ENCODE measurements at places on chromosomes 3 and 15.

- DNase-seq: no peak
Observed at GRCh38 chr3:148737104-148737530, 39.4 kb downstream of the AGTR1 start.

DNA sequence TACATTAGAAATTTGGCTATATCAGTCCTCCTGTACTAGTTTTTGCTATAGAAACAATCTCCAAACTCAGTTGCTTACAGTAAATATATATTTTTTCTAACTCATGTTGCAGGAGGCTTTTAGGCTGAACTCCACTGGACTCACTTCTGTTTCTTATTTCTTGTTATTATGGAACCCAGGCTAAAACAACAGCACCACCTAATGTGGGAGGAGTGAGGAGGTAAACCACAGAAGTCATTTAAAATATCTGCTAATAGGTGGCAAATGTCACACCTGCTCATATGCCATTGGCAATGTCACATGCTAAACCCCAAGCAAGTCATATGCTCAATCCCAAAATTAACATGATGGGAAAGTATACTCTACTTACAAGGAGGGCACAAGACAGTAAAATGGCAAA lies 462.2 kb downstream of the PLOD2 start:
- no peak for DNase-seq

- peak; percentile 61 for DNase-seq
Observed at GRCh38 chr3:32143849-32144757, 37.7 kb downstream of the GPD1L start.

- no peak for DNase-seq
Observed at GRCh38 chr3:196012481-196012880, 69.4 kb downstream of the TFRC start.

- no peak for DNase-seq
Observed at GRCh38 chr15:22974745-22975144, 5.4 kb downstream of the CYFIP1 start.

DNA sequence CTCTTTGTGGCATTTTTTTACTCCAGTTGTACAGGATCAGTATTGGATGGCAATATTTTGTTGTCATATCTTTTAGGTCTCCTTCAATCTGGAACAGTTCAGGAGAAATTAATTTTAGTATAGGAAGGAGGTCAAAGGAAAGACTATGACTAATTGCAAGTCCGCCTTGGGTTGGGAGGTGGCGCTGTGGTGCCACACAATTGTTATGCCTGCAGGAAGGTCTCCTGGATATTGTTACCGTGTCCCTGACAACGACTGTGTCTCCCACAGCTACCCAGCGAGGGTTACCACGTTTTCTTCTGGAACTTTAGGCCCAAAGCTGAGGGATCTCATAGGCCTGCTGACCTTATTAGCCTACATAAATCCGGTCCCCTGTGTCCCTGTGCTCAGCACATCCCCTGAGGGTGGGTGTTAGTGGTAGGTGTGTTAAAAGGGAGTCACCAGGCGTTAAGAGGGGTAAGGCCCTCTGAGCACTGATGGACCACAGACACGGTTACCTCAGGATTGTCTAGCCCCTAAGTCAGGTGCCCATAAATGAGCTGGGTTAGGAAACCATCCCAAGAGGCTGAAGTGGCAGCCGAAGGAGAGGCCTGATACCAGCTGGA lies 31.5 kb downstream of the KCNAB1 start:
- DNase-seq: peak; percentile 41

DNA sequence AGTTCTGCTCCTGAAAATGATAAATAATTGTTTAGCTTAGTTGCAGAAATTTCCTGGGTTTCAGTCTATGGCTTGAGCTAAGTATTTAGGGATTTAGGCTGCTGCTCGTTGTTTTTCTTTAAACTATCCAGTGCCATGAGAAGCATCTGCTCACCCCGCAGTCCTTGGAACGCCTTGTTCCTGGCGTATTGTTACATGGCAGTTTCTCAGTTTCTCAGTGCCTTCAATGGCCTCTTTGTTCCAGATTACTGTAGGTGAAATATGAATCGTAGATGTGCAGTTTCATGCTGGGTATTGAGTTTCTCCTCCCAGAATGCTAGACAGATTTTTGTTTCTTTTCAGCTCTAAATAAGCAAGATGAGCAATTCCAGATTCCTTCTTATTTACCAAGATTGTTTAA lies 269.5 kb upstream of the GBE1 start:
- DNase-seq: no peak

- DNase-seq: no peak
Observed at GRCh38 chr3:14471016-14471415, 68.6 kb downstream of the SLC6A6 start.

DNA sequence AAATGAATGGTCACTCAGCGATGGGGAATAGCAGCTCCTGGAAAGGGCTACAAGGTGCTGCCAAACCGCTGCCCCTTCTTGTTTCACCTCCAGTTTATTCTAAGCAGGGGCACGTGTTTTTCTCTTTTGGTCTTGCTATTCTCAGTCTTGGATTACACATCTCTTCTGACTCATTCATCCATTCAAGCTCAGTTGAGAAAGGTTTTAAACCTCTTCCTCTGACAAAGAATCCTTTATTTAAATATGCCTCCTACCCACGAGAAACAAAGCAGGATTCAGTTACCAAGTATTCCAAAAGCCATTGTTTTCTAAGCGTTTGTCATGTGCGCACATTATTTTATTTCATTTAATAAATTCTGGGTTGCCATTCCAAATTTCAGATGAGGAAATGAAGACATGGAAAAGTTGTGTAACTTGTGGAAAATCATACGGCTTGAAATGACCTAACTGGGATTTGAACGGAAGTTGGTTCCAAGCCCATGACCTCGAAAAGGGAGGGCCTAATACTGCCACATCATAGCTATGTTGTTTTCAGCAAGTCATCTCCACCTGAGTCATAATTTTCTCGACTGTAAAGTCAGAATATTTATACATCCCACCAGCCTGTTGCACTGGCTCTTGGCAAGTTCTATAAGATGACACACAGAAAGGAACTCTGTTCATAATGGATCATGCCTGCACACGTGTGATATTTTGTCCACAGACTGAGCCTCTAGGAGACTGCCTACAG lies 292.0 kb upstream of the SLCO3A1 start:
- DNase-seq: no peak

GRCh38 chr3:67196677-67197076 lies 198.6 kb downstream of the KBTBD8 start:
- no peak for DNase-seq

GRCh38 chr3:45171283-45171682 lies 25.1 kb upstream of the CDCP1 start:
- no peak for DNase-seq

- DNase-seq: no peak
Observed at GRCh38 chr3:65857327-65857726, 181.4 kb downstream of the MAGI1 start.

DNA sequence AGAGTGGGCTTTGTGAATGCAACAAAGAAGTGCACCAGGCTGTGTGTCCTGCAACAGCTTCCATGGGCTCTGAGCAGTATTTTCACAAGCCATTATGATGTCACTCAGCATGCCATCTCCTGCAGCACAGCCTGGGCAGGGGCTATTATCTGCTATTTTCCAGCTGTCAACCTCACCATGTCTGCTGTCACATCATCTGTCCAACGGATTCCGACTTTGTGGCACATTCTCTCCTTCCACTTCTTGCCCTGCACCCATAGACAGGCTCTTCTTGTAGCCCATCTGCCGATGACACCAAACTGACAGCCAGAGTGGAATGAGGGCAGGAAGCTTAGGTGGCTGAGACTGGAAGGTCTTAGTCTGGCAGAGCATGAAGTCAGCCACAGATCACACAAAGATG lies 691.9 kb downstream of the NTRK3 start:
- no peak for DNase-seq

DNA sequence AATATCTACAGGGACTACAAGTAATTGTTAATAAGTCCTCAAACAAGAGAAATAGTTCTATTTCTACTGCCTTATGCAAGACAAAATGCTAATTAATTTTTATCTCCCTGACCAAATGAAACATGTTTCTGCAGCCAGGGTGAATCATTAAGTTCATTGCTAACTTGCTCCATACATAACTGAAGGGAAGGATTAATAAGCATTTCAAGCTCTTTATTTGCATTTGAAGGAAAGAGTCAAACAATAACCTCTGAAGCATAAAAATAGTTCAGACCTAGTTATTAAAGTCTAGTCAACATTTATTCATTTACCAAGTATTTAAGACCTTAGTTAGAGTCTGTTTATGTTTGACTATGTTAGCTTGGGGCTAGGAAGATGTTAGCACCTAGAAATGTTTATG lies 120.0 kb downstream of the ATP1B3 start:
- no peak for DNase-seq

- no peak for DNase-seq
Observed at GRCh38 chr3:177810162-177810623, 612.9 kb upstream of the TBL1XR1 start.

GRCh38 chr15:101033801-101034200 lies 114.6 kb downstream of the LRRK1 start:
- DNase-seq: no peak

DNA sequence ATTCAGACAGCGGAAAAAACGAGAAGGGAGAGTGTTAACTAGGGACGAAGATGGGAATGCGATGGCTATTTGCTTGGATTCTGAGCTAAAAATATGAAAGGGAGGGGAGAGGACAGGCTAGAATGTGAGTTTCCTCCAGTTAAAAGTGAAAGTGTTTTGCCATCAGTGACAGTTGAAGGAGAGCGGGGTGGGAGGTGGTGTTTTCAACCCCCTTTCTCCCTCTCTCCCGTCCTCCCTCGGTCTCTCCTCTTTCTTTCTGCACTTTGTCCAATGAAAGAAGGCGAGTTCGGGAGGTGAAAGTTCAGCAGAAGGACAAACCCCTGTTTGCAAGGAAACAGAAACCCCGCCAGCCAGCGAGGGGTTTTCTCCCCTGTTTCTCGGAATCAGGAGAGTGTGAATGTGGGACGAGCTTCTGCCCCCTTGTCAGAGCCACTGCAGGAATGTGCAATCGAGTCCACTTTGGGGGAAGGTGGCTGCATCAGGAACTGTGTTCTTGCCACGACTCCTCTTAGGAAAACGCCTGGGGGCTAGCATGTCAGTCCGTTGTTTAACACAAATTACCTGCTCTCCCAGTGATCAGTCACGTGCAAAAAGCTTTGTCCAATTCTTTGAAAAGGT lies 975 bp upstream of the FOXP1 start:
- DNase-seq: peak; percentile 24

DNA sequence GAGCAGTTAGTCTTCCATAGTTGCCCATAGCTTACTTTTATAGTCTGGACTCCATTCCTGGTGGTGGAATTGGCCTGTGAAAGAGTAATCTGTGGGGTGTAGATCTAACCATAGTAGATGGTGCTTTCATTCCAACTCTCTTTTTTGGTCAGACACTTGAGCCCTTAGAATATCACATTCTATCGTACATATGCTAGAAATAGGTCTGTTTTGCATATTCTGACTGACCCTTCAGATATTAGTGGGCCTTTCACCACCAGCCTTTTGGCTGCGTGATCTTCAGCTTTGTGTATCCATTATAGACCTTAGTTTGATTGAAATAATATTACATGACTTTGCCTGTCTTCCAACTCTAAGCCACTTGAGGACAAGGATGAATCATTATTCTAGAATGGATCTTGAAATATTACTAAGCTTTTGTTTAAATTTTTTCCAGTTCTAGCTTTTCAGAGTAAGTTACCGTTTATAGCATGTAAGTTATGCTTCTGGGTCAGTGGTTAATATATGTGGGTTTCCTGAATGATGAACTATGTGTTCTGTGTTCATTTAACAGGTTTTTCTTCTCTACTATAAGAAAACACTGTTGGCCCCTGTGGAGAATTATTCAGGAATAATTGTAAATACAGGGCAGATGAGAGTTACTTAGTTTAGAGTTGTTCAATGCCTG lies 8.7 kb downstream of the RAB7A start:
- DNase-seq: no peak

- no peak for DNase-seq
Observed at GRCh38 chr15:81157195-81157938, 23.3 kb downstream of the CFAP161 start.

DNA sequence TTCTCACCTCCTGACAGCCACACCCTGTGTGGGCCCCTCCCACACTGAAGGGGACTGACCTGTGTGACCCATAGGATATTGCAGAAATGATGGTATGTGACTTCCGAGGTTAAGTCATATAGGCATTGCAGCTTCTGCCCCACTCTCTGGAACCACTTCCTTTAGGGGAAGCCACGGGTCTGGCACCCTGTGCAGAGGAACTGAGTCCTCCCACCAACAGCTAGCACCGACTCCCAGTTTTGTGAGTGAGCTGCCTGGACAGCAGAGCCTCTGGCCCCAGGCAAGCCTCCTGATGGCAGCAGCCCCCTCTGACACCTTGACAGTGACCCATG lies 24.6 kb upstream of the SLC6A6 start:
- peak; percentile 28 for DNase-seq

GRCh38 chr3:129694228-129694627 lies 87.8 kb upstream of the PLXND1 start:
- DNase-seq: no peak

DNA sequence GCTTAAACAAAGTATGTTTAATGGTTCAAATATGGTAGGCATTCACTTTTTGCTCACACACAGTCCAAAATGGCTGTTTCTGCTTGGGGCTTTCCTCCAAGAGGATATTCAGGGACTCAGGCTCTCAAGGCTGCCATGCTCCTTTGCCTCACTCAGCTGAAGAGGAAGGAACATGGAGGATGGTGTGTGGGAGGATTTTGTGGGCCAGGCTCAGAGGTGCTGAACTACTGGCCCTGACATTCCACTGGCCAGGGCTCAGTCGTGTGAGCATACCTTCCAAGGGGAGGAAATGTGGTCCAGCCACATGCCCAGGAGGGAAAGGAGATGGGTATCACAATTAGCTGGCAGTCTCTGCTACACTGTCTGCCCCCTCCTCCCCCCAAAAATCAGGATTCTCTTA lies 8.7 kb downstream of the PXYLP1 start:
- DNase-seq: no peak

DNA sequence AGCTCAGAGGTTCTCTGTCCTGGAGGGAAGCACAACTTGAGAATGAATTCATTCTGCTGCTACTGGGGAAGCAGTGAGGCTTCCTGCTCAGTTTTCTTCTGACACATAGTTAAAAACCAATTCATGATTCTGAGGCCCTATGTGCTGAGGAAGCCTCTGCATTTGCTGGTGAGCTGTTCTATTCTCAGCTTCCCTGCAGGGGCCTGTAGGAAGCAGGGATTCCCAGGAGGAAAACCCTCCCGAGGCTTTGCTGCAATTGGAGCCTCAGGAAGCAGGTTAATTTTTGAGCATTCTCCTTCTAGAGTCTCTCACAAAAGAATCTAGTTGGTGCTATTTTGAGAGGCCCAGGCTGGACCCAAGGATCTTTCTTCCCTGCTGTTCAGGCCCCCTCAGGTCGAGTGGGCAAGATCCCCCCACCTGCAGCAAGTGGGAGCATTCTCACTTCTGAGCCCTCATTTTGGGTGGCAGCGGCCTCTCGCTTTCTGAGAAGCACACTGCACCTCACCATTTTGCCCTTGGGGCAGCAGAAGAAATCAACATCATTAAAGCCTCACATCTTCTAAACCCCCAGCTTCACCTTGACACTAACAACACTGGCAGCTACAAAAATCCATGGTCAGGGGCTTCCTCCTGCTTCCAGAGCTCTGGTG lies 197.5 kb upstream of the TSC22D2 start:
- no peak for DNase-seq

DNA sequence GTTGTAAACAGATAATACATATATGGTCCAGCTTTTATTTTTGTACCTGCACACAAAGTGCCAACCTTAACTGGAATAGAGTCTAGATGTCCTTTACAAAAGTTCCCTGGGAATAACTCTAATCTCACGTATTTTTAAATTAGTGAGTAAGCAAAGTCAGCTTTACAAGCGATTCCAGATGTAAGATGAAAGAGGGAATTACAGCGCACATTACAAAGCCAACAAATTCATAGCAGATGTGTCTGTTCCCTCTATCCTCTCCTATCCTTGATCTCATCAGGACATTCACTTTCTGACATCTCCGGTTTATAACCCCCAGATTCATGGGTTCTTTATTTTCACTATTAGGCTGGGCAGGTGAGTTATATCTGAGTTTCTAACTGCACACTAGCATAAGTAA lies 406.8 kb upstream of the ZNF385D start:
- DNase-seq: no peak

All from CD4-positive, alpha-beta T cell treated with Interleukin-6 at 100 ng/mL for 8 hours (primary cell).